ENCODE measurements at places on chromosomes 1 and 21.

DNA sequence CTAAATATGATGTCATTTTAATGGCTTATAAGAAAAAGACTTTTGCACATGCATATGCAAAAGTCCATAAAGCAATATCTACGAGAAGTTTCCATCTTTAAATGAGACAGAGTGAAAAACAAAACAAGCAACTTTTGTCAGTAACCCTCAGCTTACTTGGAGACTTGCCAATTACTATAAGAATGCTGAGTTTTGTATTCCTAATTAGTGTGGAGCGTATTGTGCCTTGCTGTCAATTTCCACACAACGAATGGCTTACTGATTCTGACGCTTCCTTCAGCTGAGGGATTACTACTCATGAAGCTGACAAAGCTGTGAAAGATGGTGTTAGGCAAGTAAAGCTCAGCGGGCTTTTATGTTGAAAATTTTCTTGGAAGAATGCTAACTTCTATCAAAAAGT lies 440.4 kb upstream of the ADAMTS5 start:
- no peak for DNase-seq

- peak; percentile 31 for DNase-seq
These were observed 35.6 kb downstream of the SMYD2 start for GRCh38 chr1:214316593-214316992.

- DNase-seq: peak; percentile 19
These were observed 37.4 kb upstream of the ZBTB40 start for GRCh38 chr1:22414244-22414751.

GRCh38 chr1:77832901-77833300 lies 53.5 kb downstream of the MIGA1 start:
- peak; percentile 98 for DNase-seq

DNA sequence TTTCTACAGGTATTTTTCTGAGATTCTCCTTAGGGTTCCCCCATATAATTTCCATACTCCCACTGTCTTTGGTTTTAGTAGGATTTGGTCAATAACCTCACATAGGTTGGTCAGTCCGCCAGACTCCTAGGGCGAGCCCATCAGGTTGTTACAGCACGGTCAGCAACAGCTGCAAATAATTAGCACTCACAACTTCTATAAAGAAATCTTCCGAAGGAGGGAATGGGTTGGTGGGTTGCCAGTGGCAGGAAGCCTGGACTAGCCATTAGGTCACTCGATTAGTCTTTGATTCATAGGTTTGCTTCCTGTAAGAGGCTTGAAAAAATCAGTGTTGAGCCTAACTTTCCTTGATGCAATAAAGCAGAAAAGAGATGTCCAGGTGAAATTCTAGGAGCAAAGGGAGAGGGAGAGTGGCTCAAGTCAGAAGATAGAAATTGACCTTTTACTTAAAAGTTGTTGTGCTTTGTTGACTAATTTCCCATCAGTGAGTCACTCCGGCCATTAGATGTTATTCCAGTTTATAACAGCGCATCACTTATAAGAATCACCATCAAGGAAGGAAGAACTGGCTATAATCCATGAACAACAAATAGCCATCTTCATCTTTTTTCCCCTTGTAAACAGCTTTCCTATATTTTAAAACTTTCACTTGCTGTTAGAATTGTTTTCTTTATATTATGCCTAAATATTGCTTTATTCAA lies 88.3 kb downstream of the TPR start:
- DNase-seq: no peak

DNA sequence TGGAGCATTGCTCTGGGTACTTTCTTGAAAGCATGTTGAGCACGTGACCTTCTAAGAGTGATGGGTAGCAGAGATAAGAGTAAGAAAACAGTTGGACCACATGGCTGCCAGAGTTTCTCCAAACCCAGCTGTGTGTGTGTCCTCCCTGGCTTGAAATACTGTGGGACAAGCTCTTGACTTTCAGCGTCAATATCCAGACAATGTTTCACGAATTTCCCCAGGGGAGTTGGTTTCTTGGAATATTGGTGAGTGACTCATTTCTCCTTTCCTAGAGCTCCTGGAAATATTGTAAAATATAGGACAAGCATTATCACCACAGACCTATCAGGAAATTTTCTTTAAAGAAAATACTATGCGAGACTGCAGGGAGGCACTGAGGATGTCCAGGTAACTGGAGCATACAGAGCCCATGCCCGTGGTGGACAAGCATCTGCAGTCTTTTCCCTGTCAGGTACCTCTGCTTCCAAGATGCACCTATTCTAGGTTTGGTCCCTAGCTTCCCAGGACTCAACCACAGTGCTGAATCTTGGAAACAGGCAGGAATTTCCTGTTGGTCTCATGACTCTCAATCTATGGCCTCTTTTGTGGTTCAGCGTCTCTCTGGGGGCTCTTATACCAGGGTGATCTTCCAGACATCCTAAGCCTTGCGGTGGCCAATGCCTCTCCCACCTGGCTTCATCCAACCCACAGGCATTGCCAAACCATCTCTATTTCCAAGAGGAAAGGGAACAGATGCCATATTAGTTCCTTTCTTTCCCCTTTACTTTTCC lies 67.4 kb downstream of the KCNJ6 start:
- peak; percentile 91 for DNase-seq

- DNase-seq: peak; percentile 28
These were observed 261.6 kb downstream of the CAMTA1 start for GRCh38 chr1:7046891-7047290.

GRCh38 chr1:192580351-192580962 lies 4.9 kb downstream of the RGS1 start:
- DNase-seq: peak; percentile 56

- DNase-seq: no peak
These were observed 61.5 kb downstream of the EIF4G3 start for GRCh38 chr1:21115098-21115760.

GRCh38 chr1:205775015-205775716 lies at the start of gene RAB29:
Gene RAB29 (minus strand): TSS chr1:205775482. CDS start chr1:205774956, 526 bp downstream.
- DNase-seq: peak; percentile 79

- DNase-seq: no peak
These were observed 21.1 kb upstream of the RGS4 start for GRCh38 chr1:163047951-163048659.

- no peak for DNase-seq
These were observed 22.8 kb upstream of the ABCA4 start for GRCh38 chr1:94143809-94144176.

DNA sequence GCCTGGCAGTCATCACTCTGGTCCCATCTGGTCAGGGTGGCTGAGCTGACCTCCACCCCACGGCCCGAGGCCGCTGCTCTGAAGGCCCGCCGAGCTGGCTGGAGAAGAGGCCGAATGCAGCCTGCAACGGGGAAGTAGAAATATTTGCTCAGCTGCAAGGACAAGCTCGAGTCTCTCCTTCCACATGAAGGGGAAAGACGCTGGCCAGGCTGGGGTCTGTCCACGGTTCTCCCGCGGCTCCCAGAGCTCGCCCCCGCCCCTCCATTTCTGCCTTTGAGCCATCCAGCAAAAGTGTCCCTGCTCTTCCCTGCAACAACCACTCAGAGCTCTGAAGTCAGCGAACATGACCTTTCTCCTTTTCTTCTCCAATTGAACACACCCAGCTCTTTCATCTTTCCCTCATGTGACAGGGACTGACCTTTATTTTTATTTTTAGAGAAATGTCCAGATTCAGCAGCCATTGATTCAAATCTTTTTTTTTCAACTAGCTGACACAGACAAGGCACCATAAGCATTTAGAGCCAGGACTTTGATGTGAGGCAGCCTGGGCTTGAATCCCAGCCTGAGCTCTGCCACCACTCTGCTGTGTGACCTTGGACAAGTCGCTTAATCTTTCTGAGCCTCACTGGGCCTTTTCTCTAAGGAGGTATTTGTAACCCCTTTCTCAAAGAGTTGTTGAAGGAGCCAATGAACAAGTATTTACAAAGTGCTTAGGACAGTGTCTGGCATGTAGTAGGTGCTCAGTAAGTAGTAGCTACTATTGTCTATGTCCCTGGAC lies 149.3 kb upstream of the WNT4 start:
- no peak for DNase-seq

DNA sequence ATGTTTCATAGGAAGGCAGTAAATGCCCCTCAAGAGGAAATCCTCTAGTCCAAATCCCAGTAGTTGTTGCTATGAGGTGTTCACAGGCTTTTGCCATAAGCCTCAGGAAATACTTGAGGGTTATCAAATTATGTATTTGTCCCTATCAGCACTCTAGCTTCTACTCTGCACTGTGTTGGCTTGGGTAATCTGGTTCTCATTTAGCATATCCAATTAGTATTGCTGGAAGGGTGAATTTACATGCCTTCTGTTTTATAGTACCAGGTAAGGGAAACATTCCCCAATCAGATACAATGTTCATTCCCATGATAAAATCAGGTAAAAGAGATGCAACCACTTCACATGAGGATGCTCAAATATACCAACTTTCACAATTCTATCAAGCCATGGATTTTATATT lies 211.2 kb downstream of the S1PR1 start:
- DNase-seq: no peak

DNA sequence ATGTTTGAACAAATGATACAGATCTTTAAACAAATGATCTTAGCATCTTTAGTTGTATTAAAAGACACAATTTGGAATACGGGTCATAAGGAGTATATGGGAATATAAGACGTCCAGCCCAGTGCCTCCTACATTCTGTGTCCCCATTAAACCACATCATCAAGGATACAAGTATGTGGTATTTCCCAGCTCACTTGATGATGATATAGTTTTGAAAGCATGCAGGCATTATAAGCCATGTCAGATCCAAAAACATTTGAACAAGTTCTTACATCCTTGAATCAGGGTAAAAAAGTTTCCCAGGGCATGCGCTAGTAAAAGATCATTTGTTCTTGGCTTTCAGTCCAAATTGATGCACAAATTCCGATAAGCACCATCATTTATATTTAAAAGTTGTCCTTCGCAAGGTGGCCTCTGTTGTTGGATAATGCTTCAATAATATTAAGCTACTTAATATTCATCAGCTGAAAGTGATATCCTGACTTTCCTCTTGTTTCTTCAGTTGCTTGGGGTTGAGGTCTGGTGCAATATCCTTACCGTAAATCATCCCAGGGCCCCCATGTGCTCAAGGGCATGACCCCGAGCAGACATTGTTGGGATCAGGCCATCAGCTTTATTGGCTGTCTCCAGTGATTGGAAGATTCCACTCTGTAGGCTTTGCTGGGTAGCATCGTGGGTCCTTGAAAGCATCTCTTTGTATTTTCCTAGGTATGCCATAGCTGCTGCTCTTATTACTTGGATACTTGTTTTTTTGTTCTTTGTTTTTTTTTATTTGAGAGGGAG lies 61.8 kb downstream of the CENPF start:
- DNase-seq: peak; percentile 68

- DNase-seq: peak; percentile 70
These were observed 122.2 kb upstream of the TMEM51 start for GRCh38 chr1:15031251-15031933.

DNA sequence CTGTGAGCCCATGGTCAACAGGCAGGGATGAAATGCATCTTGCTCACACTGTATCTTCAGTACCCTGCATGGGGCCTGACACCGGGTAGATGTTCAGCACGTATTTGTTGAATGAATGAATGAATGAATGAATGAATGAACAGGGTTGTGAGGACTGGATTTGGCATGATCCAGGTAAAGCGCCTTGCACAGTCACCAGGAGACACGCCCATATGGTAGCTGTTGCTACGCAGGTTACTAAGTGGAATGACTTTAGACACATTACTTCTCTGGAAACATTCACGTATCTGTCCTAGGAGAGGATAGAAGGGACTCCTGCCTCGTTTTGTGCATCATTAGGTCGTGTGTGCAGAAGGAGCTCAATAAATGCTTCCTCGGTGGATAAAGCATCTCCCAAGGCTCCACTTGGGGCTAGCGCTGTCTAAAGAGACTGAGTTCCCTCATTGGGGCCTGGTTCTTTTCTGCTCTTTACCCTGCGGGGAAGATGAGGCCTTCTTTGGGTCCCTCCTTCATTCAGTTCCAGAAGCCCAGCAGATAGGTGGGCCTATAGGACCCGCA lies 54.2 kb downstream of the NDUFS5 start:
- no peak for DNase-seq

- no peak for DNase-seq
These were observed 81.6 kb upstream of the PPP2R5A start for GRCh38 chr1:212203630-212204029.

DNA sequence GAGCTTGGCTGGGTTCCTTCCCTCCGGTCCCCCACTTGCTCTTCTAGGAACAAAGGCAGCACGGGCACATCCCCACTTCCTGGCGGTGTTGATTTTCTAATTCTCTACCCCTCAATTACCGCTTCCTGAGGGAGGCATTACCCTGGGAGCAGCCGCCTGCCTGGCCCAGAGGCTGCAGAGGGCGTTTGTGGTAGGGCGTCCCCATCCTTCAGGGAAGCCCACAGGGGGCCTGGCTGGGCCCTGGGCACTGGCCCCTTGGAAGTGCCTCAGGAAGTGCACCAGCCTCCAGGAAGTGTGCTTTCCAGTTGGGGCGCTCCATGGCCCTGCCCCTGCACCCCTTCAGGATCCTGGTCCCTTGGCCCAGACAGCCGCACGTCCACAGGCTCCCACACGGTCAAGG lies 42.1 kb upstream of the CASZ1 start:
- no peak for DNase-seq

GRCh38 chr1:1202831-1203560 lies 3.4 kb downstream of the TNFRSF18 start:
- DNase-seq: no peak

DNA sequence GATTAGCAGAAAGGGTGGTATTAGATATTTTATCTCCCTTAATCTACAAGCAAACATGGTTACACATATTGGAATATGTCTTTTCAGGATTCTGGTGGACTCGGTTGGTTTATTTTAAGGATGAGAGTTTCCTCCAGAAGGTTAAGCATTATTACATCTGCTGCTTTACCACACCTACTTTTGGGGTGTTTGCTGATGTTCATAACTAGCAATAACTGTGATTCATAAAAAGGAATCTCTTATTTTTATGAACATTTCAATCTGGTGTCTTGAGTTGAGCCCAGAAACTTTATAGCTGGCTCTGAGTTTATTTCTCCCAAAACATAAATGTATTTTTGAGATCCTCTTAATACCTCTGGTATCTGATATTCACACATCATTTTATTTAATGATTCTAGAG lies 82.7 kb downstream of the LRRC8D start:
- peak; percentile 15 for DNase-seq

GRCh38 chr1:117534995-117535467 lies 70.8 kb upstream of the TENT5C start:
- DNase-seq: peak; percentile 81

DNA sequence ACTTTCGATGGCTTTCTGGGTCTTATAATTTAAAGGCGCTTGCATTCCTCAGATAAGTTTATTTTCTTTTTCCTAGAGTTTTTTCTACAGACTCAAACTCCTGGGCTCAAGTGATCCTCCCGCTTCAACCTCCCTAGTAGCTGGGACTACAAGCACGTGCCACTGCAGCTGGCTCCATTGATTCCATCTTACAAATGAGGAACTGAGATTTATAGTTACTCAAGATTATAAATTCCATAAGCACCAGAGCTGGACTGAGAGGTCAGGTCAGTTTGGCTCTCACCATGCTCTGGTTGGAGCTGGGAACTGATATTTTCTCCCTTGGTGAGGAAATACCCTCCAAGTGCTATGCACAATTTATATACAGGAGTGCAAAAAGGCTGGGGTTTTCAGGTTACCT lies 13.4 kb upstream of the PRPF38B start:
- no peak for DNase-seq

Data from fibroblast of skin of scalp (primary cell).